ENCODE measurements at places on chromosomes 11 and 22.

DNA sequence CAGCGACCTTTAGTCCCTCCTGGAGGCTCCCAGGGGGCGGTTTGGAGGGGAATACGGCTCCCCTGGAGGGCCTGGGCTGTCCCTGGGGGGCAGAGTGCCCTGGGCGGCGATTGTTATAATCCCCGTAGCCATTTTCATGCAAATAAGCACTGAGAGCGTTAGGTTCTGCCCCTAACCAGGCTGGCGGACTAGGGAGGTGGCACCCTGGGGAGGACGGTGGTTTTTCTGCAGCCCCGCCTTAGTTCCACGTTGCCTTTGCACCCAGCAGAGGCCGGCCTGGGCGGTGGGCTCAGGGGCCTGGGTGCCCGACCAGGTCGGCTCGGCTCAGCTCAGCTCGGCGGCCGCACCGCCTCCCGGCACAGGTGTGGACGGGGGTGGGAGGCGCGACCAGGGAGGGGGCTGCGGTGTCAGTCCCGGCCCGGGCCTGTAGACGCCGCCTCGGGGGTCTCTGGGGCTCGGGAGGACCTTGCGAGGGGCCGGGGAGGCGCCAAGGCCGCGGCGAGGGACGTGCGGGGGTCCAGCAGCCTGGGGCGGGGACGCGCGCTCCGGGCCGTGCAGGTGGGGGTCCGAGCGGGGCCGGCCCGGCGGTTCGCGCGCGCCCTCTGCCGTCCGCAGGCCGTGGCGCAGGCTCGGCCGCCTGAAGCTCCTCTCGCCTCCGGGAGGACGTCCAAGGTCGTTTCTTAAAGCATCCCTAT, 2.3 kb upstream of the DUSP8 start:
- peak; percentile 91 for DNase-seq

DNA sequence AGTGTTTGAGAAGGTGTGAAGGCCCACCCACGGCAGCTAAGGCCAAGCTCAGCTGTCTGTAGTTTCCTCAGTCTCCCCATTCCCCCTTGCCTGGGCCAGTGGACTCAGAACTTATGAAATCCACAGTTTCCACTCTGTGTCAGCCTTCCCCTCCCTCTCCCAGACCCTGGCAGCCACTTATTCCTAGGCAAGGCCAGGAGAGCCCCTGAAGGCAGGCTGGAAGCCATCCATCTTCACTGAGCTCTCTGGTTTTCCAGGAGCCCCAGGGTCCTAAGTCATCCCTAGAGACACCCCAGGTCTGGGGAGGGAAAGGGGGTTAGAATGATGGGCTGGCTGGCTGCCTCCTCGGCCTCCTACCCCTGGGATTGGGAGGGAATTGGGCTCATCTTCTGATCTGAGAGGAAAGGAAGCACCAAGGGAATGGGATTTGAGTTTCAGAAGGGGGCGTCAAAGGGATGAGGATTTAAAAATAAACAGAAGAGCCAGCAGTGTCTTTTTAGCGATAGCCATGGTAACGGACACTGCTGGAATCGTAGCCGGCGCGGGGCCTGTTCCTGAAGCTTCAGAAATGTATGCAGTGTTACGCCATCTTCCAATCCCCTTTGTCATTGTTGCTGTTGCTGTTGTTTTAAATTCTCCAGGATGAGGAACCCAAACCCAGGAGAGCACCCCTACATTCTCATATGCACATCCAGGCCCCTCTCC, 561.1 kb upstream of the CADM1 start:
- DNase-seq, result no peak

- no peak for DNase-seq
Measured at GRCh38 chr22:35523167-35523947, 17.3 kb upstream of the RASD2 start.

- no peak for DNase-seq
Measured at GRCh38 chr11:123421589-123421988, 8.5 kb upstream of the GRAMD1B start.

- no peak for DNase-seq
Measured at GRCh38 chr11:121372028-121372427, 79.5 kb downstream of the SC5D start.

All from iPS-NIHi11 (cell line).